B cell (primary cell): ENCODE measurements at places on chromosomes 16 and 17.

DNA sequence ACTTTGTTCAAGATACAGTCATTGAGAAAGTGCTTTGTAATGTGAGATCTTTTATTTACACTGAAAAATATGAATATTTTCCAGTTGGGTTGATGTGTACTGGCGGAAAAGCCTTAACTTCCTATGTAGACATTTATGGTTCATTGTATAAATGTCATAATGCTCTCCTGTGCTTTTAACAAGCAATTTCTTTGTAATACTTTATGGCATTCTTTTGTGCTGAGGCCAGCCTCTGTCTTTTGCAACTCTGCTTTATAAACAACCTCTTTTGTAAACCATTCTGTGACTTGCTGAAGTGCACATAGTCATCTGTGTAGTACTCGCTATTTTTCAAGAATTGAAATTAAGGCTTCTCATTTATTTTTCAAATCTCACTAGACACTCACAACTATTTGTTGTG is 291.2 kb downstream of the CDH11 start:
- no peak for DNase-seq

DNA sequence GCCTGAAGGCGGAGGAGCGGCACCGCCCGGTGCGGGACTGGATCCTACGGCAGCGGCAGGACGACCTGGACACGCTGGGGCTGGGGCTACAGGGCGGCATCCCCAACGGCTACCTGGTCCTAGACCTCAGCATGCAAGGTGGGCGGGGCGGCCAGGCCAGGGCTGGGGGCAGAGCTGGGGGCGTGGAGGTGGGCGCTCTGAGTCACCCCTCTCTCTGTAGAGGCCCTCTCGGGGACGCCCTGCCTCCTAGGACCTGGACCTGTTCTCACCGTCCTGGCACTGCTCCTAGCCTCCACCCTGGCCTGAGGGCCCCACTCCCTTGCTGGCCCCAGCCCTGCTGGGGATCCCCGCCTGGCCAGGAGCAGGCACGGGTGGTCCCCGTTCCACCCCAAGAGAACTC is 7.9 kb downstream of the MSLN start:
- DNase-seq, result no peak

GRCh38 chr16:73002866-73003265 is 45.1 kb downstream of the ZFHX3 start:
- DNase-seq, result no peak

DNA sequence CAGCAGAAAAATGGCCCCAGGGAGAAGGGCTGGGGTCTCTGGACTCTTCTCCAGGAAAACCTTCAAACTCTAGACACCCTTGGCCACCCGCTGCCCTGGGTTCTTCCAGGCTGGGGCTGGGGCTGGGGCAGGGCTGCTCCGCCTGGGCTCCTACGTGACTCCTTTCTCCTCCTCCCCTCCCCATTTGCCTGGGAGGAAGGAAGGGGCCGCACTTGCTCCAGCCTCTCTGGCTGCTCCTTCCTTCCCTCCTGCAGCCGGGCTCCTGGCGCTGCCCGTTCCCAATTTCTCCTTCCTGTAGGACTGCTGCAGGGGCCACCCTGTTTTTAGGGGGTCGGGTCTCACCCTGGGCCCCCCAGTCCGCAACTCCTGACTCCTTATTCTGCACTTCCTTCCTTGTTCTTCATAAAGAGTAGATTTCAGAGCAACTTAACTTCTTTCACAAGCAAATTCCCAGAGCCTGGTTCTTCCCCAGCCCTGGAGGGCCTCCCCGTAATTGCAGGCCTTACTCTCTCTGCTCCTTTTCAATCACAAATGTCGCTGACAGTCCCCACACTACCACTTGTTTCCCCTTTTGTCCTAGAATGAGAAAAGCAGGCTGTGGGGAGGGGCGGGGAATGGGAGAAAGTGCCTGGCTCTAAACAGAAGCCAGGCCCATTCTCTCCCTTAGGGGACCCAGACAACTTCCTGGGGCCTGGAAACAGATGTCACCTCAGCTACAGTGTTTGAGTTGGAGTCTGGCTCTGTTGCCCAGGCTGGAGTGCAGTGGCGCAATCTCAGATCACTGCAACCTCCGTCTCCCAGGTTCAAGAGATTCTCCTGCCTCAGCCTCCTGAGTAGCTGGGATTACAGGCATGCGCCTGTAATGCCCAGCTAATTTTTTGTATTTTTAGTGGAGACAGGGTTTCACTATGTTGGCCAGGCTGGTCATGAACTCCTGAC is 137.8 kb downstream of the ENGASE start:
- no peak for DNase-seq

- no peak for DNase-seq
These were observed 32.4 kb downstream of the WIPI1 start for GRCh38 chr17:68424861-68425260.

GRCh38 chr17:64572682-64573154 is 65.9 kb downstream of the CEP95 start:
- DNase-seq, result no peak

DNA sequence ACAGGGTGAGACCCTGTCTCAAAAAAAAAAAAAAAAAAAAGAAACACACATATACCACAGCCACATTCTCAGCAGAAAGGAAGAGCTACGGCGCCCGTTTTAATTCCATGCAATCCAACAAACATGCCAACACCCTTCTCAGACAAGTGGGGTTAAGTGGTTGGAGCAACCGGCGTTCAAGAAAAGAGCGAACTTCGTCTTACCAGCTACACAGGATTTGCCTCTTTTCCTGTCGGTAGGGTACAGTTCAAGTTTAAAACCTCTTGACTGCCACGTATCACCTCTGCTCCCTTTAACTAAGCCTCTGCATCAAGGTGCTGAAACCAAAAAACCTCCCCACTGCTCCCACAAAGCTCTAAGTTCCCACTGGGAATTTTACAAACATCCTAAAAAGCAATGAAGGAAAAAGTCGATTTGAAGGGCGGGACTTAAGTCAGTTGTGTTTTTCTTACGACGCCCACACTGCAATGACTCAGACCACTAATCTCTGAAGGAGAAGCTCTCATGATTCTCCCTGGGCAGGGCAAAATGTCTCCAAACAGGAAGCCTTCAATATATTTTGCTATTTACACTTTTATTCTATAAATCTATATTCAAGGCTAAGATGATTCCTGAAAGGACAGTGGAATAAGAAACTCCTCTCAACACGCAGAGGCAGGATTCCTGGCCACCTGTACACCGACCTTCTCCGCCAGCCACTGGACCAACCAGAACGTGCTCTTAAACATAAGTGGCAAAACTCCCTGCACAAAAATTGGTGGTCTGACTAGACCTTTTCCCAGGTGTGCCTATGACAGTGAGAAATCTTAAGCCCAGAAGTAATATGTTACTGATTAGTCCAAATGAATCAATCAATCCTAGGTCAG is 18.8 kb downstream of the SRP68 start:
- no peak for DNase-seq
